ENCODE measurements at places on chromosomes 5 and 9.
A peak's percentile ranks its signal among the peaks of the same experiment; 100 is the strongest.

DNA sequence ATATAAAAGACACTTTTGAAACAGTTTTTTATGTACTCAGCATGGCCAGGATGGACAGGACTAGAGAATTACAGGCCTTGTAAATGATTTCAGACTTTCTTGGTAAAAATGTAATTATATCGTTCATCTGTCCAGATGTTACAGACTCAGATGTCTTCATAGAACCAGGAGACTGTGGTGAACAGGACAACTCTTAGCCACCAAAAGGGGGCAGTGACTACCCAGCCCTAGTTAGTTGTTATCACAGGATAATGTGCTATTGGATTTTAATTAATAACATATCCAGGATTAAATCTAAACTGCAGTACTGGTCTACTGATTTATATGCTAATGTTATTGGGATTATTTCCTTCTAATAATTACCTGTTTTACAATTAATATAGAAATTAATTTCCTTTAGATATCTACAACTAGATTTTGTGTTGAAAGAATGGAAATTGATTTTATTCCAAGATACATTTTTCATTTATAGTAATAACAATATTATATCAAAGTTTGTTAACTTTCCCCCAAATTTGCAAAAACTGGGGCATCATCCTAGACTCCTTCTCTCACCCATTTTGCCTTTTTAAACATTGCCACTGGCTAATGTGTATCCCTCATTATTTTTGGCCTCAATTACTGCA lies 99.4 kb downstream of the MTREX start:
- DNase-seq: peak; percentile 19

- no peak for DNase-seq
Measured at GRCh38 chr9:95067897-95068296, 249.6 kb downstream of the FANCC start.

DNA sequence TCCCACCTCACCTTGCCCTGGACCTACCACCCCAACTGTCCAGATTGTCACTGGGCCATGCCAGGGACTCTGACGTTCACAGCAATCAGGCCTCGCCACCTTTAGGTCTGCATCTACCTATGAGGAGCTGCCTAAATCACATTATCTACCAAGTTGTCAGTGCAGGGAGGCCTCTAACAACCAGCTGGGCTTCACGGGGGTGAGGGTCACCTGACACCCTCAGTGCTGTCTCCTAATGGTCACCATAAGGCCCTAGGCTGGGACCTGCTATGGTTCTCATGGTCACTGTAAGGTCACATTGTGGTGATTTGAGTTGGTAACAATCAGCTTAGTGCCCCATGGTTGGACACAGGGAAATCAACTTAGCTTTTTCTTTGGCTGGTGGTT lies 119.2 kb upstream of the CXCL14 start:
- no peak for DNase-seq

DNA sequence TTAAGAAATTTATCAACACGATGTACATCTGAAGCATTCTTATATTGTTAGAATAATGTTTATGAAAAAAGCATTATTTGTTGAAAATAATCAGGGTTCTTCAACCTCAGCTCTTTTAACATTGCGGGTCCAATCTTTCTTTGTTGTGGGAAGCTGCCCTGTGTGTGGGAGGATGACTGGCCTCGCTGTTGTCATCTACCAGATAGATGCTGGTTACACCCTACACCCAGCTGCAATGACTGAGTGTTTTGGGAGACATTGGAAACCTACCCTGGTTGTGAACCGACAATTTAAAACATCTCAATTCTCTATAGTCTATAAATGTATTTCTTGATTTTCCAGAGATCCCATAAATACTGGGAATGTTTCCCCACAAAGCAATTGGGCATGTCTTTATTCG lies 794.2 kb upstream of the CDH10 start:
- DNase-seq: no peak

GRCh38 chr5:117013280-117013877 lies 438.8 kb upstream of the SEMA6A start:
- peak; percentile 31 for DNase-seq

GRCh38 chr9:92620845-92621244 lies 49.1 kb downstream of the IPPK start:
- no peak for DNase-seq

DNA sequence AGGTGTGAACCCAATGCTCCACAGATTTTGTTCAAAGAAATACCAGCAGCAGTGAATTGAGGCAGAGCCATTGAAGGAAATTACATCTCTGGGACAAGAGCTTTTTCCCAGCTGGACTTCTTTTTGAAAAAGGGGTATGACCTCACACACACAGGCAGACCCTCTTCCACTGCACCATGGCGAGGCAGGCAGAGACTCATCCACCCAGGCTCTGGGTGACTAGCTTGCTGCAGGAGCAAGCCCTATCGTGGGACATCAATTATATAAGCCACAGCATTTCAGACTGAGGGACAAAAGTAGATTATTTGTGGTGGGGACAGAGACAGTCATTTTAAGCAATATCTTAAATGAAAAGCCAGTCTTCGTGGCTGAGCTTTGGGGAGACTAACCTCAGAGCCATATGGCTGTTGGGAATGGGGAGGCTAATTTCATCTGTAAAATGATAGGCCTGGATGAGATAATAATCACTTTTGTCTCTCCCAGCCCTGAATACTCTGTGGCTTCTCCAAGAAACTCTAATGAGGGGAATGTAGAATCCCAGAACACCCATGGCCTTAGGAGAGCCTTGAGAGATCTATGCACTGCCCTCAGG lies 113.1 kb upstream of the TNC start:
- DNase-seq: no peak

DNA sequence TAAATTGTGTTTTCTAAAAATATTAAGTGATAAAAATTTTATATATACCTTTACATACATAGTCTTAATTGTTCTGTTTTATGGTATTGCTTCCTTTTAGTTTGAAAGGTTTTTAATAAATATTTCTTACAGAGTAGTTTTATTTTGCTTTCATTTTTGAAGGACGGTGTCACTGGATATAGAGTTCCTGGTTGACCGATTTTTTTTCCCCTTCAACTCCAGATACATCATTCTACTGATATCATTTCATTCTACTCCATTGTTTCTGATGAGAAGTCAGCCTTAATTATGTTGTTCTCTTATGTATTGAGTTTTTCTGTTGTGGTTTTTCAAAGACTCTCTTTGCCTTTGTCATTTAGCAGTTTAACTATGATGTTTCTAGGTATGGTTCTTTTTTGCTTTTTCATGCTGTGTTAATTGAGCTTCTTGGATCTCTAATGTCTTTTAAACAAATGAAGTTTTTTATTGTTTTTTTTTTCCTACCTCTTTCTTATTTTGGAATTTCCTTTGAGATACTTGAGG lies 30.4 kb downstream of the MTREX start:
- DNase-seq: no peak

DNA sequence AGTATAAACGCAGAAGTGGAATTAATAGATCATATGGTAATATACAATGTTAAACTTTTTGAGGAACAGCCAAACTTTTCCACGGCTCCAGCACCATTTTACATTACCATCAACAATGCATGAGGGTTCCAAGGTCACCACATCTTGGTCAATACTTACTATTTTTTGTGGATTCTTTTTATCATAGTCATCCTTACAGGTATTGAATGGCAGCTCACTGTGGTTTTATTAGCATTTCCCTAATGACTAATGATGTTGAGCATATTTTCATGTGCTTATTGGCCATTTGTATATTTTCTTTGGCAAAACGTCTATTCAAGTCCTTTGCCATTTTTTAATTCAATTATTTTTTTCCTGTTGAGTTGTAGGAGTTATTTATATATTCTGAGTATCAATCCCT lies 14.1 kb upstream of the RAPGEF6 start:
- DNase-seq: no peak

DNA sequence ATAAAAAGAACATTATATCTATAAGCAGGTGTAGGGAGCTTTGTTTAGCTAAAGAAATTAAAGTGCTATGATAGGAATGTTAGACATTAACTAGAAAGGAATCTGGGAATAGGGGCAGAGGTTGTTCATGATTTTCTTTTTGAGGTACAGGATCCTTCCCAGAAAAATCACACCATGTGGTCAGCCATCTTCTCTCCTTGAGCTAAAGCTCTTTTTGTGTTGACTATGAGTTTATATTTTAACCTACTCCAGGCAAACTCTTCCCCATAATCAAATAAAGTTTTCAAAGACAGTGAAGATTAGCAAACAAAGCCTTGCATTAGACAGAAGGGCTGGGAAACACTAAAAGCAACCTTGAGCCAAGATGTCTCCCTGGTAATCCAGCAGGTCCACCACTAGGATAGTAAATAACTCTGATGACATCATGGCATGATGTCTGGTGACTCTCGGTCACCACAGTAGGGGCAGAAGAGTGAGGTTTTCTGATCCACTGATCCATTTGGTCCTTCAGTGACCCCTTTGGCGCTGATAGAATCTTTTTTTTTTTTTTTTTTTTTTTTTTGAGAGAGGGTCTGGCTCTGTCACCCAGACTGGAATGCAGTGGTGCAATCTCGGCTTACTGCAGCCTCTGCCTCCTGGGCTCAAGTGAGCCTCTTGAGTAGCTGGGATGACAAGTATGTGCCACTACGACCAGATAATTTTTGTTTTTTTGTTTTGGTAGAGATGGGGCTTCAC lies 30.6 kb upstream of the IL6ST start:
- DNase-seq: no peak

DNA sequence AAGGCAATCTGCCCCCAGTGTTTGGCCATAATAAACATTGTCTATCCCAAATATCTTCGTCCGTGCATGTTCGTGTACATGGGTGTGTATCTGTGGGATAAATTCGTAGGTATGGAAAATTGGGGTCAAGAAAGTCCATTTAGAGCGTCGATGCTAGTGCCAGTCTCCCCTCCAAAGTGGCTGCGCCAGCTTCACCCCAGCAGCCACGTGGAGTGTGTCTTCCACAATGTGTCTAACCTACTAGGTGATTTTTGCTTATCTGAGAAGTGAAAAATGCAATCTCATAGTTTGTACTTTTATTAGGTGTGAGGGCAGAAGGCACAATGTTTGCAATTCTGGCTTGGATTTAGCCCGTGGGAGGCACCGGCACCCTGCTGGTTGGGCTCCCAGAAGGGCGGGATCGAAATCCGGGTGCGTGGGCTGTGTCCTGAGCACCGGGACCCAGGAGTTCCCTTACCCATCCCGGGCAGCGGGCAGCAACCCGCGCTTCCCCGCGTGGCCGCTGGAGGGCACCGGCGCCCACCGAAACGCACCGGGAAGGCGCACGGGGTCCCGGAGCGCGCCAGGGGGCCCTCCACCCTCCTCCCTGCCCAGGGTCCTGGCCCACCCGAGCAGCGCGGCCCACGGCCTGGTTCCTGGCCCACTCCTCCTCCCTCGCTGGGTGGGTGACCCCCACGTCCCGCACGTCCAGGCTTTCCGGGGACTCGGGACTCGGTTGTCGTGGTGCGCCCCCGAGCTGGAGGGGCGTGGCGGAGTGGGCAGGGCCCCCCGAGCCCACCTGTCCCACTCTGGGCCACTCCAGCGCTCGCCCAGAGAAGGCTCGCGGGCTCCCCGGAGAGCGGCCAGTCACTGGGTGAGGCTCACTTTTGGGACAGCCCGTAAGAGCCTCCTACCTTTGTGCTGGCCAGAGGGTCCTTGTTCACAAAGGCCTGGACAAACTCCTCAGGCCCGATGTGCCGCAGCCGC lies 55.4 kb upstream of the RNF130 start:
- peak; percentile 33 for DNase-seq

GRCh38 chr9:83708515-83709158 lies 879 bp upstream of the UBQLN1 start:
- peak; percentile 50 for DNase-seq

DNA sequence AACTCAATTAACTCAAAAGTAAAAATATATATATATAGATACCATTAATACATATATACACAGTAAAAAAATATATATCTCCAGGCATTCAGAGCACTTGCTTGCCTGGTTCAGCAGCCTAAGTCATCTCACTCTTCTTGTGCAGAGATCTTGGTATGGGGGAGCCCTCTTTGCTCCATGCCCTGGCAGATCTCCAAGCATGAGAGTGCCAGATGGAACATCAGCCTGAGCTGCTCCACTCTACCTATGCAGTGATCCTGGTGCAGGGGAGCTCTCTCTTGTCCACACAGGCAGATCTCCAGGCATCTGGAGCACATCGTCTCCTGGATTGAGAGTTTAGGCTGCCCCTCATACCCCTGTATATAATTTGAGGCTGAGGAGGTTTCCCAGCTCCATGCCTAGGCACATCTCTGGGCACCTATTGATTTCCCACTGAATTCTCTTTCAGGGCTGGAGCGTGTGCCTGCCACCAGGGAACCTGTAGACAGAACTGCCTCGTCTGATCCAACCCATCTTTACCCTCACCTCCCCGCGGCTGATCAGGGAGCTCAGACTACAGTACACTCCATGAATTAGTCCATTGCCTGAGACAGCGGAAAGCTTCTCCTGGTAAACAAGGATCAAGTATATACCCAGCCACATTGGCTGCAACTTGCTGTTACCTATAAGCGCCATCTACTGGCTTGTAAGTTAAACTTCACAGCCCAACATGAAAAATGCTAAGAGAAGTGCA lies 342.4 kb upstream of the GRIA1 start:
- DNase-seq: peak; percentile 32

DNA sequence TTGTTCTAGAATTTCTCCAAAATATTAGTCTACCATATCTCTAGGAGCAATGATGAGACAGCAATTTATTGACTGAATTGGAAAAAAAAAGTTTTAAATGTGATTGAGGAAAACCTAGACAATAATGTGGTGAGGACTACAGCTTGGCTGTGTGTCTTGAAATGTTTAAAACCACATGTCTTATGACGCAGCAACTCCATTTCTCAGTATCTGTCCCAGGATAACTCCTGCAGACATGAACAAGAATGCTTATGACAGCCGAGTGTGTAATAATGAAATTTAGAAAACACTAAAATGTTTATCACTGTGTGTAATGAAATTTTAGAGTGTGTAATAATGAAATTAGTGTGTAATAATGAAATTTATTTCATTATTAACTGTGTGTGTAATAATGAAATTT lies 254.1 kb upstream of the DAPK1 start:
- DNase-seq: no peak

Measured in NCI-H345 (cell line).